ENCODE measurements at places on chromosomes 7 and 10. TPM values are rescaled to one million over a fixed set of nuclear protein-coding genes. Genes with fewer than 3 reads are reported as not detected.

Gene ADAM12
- total RNA-seq = 0.91 TPM

Gene IQUB
- 0.32 TPM for total RNA-seq

Gene PTF1A
- not detected for total RNA-seq

Gene WNT2
- not detected for total RNA-seq

Gene TMEM196
- not detected for total RNA-seq

Gene PPP1R3C
- total RNA-seq = 1.9 TPM

Gene DRGX
- total RNA-seq = not detected

Gene JAZF1
- total RNA-seq = 4.7 TPM

Gene FXYD4
- not detected for total RNA-seq

Gene ENTPD1
- total RNA-seq = 24.0 TPM

Gene ST8SIA6
- 0.32 TPM for total RNA-seq

Gene OR2A1
- total RNA-seq = under 0.01 TPM

Gene GPRIN2
- not detected for total RNA-seq

Gene IFT22
- total RNA-seq = 17.9 TPM

Gene TMEM26
- 3.6 TPM for total RNA-seq

Gene CAMK2B
- 1.6 TPM for total RNA-seq

Gene C10orf67
- under 0.01 TPM for total RNA-seq

Gene PTPN20
- 1.2 TPM for total RNA-seq

Gene FAM25A
- not detected for total RNA-seq

Gene EFCAB10
- total RNA-seq = 0.32 TPM

Gene SSC4D
- total RNA-seq = 0.65 TPM

Gene ZNF239
- total RNA-seq = 0.91 TPM

Gene PIP
- not detected for total RNA-seq

Gene CALHM1
- total RNA-seq = not detected

Gene MBLAC1
- 2.7 TPM for total RNA-seq

Gene FAM180A
- total RNA-seq = not detected

Gene EVX1
- not detected for total RNA-seq

Gene PKD2L1
- total RNA-seq = not detected

Gene CCDC3
- total RNA-seq = 0.61 TPM

Gene PILRA
- not detected for total RNA-seq

Gene WEE2
- total RNA-seq = not detected

Gene HOXA3
- total RNA-seq = 1.4 TPM

Gene HYAL4
- not detected for total RNA-seq

Gene GPR22
- total RNA-seq = not detected

Gene ERLIN1
- 74.0 TPM for total RNA-seq

Gene FAM241B
- not detected for total RNA-seq

Gene ENTPD7
- 18.7 TPM for total RNA-seq

Gene GALNT17
- not detected for total RNA-seq

Gene SHH
- not detected for total RNA-seq

Gene SCIN
- total RNA-seq = 0.15 TPM

Gene MGMT
- total RNA-seq = 8.8 TPM

Gene NPFFR1
- total RNA-seq = not detected

Gene RNF133
- total RNA-seq = 1.1 TPM

Gene AGBL3
- total RNA-seq = 0.97 TPM

Measured in epithelial cell of umbilical artery (primary cell).